GM06990 (cell line): ENCODE measurements at places on chromosomes 2 and 18.

- DNase-seq = no peak
Observed at GRCh38 chr2:241841181-241842066, 17.3 kb downstream of the PDCD1 start.

GRCh38 chr18:13179566-13180113, 38.9 kb upstream of the LDLRAD4 start:
- no peak for DNase-seq

DNA sequence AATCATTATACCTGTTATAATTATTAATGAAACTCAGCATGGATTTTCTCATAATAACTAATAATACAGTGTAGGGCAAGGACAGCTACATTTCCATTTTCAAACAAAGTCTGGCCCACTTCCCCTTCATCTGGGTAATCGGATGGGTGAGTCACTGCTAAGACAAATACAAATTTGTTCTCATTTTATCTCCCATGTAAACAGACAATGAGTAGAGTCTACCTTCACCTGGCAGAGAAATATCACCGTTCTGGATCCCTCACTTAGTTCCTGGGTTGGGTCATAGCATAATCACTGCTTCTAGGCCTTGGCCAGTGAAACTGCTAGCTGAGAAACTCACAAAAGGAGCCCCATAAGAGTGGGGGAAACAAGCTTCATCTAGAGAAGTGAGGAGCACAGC, 9.2 kb downstream of the CNTNAP5 start:
- no peak for DNase-seq

- no peak for DNase-seq
Observed at GRCh38 chr2:73020657-73021370, 50.7 kb downstream of the SFXN5 start.

GRCh38 chr2:33526132-33526531, 49.7 kb downstream of the RASGRP3 start:
- DNase-seq = no peak

DNA sequence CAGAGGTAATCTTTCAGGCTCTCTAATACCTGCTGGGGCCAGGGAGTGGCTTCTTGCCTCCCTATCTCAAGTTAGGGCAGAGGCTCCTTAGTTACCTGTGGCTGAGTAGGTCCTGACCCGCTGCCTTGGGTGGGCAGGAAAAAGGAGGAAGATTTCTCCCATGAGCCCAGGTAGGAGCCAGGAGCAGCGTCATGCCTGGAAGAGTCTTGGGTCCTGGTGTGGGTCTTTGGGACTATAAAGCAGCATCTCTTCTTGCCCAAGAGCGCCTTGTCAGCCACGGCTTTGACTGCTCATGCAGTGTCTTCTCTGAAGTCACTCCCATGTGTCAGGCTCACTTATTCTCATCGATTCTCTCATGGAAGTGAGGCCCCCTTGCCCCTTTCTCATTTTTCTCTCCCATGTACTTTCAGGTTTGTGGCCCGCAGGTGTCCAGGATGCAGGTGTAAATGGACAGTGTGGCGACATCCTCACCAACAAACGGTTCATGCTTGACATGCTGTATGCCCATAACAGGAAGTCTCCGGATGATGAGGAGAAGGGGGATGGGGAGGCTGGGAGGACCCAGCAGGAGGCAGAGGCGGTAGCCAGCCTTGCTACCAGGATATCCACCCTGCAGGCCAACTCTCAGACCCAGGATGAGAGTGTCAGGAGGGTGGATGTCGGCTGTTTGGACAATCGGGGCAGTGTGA, 111.2 kb downstream of the TPGS2 start:
- no peak for DNase-seq

DNA sequence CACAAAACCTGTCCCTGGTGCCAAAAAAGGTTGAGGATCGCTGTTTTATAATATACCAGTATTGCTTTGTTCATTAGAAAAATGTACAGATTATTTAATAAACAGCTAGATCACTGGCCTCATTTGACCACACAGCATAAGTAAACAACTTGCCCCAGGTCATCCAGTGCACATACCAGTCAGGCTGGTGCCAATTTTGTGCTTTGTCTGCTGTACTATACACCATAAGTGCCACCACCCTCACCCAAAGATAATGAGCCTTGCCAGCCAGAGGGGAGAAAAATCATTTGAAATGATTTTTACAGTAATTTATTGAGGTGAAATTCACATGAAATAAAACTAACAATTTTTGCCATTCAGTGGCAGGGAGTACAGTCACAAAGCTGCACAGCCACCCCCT, 202.2 kb upstream of the TWIST2 start:
- no peak for DNase-seq

- no peak for DNase-seq
Observed at GRCh38 chr2:229868794-229869193, 53.0 kb downstream of the TRIP12 start.

DNA sequence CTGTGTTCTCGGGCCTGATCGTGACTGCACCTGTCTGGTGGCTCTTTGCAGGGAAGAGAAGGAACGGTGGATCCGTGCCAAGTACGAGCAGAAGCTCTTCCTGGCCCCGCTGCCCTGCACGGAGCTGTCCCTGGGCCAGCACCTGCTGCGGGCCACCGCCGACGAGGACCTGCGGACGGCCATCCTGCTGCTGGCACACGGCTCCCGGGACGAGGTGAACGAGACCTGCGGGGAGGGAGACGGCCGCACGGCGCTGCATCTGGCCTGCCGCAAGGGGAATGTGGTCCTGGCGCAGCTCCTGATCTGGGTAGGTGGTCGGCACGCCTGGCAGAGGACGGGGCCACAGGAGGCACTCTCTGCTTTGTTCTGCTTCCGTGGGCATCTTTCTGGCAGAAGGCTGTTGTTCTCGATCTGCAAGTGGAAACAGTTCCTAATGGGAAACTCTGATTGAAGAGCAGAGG, 48.0 kb downstream of the GBX2 start:
- no peak for DNase-seq

GRCh38 chr2:58890865-58891525, 649.9 kb upstream of the FANCL start:
- DNase-seq = no peak

- DNase-seq = peak; percentile 98
Observed at GRCh38 chr2:88691339-88692183, at the start of gene RPIA. Gene RPIA (plus strand): TSS chr2:88691673. CDS start chr2:88691699, 26 bp downstream.

DNA sequence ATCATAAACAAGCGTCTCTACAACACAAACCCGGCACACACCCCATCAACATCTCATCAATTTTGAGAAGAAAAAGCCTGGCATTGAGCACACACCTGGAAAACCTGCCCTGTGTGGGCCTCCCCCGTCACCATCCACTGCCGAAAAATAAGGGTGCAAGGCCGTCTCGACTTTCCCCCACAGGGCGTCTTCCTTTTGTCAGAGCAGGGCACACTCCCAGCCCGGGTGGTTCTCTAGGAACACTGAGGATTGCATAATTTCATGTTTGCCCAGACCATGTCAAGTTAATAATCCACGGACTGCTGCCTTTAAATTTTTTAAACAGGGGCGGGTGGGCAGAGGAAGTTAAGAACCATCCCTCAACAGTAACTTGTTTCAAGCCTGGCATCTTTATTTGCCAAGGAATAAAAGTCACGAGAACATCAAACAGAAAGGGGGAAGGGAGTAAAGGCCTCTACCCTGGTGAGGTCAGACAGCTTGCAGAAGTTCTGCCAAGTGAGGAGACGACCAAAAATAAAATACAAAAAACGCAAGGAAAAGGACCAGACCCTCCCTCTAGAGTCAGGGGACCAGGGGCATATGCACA, 2.1 kb downstream of the TFCP2L1 start:
- DNase-seq = no peak

GRCh38 chr18:46262856-46263255, 158.7 kb downstream of the HAUS1 start:
- DNase-seq = no peak

GRCh38 chr2:200850512-200851256, 13.8 kb downstream of the CLK1 start:
- DNase-seq = no peak

- no peak for DNase-seq
Observed at GRCh38 chr18:48968412-48969215, 17.8 kb upstream of the SMAD7 start.

DNA sequence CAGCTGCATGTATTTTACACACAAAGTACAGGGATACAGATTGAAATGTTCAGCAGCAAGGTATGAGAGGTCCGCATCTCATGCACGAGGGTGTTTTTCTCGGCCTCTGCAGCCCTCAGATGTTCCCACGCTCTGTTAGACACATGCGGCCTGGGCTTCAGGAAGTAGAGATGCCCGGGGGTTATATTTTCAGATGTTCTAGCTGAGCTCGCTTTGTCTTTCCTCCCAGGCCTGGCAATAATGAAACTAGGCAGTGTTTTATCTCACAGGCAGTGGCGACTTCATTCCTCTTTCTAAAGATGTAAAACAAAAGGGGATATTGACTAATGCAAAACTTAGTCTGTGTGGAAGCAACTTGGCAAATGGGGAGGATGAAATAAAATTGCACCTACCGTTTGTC, 190.7 kb downstream of the GBX2 start:
- DNase-seq = no peak

DNA sequence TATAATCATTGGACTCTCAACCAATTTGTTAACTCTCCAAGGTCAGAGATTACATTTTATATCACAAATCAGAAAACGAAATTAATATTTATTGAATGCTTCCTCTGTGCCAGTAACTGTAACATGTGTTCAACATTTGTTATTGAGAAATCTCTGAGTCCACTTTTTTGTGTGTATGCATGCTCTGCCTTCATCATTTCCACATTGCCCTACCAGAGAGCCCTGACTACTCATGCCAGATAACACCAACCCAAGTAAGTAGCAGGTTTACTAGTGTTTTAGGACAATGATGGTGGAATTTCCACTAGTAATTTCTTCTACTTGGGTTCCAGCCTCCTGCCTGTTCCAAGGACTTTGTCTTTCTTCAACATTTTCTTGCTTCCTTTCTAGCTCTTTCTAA, 14.2 kb upstream of the FAP start:
- no peak for DNase-seq

- DNase-seq = no peak
Observed at GRCh38 chr2:29715655-29716054, 205.7 kb downstream of the ALK start.

DNA sequence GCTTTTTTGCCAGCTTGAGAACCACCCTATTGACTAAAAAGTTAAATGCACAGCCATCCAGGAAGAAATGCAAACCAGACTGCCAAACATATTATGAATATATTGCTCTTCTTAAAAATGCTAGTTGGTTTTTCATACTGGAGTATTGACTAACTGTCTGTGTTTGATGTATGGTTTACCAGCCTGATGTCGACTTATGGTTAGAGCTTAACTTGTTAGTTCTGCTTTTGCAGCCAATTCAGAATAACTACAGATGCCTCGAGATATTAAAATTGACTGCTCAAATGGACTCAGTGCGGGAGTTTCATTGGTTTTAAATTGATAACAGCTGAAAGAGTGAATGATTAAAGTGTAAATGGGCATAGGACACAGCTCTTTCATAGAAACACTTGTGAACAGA, 369.8 kb downstream of the ARHGAP15 start:
- no peak for DNase-seq

DNA sequence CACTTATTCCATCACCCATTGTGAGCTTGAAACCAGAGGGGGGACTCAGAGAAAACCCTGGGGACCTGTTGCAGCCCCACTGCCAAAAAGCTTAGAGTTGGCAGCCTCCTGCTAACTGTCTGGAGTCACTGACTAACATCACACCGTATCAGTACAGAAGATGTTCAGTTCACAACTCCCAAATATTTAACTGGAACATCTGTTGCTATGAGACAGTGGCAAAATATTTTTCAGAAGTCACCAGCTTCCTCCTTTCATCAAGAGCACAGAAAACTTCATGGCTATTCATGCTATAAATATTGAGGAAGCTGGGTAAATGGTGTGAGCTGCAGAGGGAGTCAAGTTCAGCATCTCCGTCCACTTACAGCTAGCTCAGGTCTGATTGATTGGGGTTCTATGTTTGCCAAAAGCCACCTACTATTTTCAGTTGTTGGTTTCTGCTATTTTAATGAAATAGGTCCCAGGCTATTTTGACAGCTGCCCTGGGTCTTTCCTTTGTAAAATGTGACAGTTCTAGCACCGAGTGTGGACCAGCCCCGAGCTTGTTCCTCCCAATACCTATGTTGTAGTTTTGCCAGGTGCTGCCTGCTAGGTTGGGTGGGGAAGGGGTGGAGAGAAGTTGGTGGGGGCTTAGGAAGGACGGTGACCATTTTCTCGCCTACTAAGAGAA, 9.8 kb downstream of the TUBB6 start:
- DNase-seq = no peak

GRCh38 chr18:4236940-4237663, 218.0 kb downstream of the DLGAP1 start:
- peak; percentile 64 for DNase-seq

GRCh38 chr18:13264091-13265007, 45.8 kb downstream of the LDLRAD4 start:
- DNase-seq = no peak

DNA sequence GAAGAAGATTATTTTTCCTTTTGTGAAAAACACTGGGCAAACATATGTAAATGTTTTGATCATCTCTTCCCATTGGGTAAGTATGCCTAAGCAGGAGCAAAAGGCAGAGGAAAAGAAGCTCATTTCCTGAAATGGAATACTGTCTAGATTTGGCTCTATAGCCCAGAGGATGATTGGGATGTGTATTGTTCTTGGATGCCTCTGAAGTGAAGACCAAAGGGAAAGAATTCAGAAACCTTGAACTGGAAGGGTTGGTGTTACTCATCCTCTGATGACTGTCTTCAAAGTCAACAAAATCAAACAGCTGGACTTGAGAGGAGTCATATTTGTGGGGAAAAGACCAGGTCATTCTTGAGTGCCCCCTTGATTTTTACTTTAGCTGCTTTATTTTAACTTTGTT, 112.6 kb upstream of the NT5C1B start:
- DNase-seq = no peak

DNA sequence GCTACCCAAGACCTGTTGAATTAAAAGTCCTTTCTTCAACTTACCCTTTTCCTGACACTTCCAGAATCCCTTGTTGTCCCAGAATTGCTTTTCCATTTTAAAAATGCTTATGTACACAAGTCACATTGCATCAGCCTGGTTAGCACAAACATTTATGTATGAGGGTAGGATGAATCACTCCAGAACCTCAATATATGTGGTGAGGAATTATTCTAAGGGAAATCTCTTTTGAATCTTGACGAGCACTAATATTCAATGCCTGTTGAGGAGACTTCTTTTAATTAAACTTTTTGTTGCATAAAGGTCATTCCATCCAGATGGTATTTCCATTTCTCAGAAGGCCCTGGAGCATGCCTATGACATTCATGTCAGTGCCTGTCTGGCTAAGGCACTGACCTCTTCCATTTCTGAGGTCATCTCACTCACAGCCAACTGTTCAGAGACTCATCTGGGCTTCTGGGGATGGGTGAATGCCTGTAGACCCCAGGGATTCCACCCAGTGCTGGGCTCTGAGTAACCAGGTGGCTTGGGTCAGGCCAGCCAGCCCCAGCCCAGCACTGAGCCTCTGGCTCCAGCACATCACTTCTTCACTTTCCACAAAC, 28.2 kb downstream of the ACMSD start:
- DNase-seq = no peak

- DNase-seq = peak; percentile 17
Observed at GRCh38 chr18:32930695-32931301, 158.0 kb upstream of the KLHL14 start.

DNA sequence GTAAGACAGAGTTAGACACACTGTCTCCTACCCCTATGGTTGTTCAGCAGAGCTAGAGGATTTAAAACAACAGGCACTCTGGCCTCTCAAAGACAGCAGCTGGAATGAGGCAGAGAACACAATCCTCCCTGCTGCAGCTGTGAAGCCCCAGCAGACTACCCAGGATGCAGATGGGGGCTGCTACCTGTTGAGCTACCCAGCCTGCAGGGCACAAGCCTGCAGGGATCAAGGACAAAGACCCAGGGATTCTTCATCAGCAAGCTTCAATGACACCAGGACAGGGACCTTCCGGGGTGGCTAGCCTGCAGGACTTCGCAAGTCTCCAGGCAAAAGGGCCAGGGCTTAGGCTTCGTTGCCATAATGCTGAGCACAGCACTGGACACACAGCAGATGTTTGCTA, 27.2 kb downstream of the GALNT14 start:
- no peak for DNase-seq
